ENCODE measurements at places on chromosomes 4 and X. TPM values are rescaled to one million over a fixed set of nuclear protein-coding genes. Genes with fewer than 3 reads are reported as not detected.

The DUSP9 gene
- not detected for total RNA-seq

The TKTL2 gene
- total RNA-seq, result not detected

The RBM47 gene
- 3.8 TPM for total RNA-seq

- no peak overlapping the region for H3K27ac ChIP-seq
- no peak overlapping the region for H3K4me3 ChIP-seq
- no peaks in the 10 kb centered on the region for H3K36me3 ChIP-seq
- DNase-seq, result no peak
- H3K27me3 ChIP-seq, result no peaks in the 10 kb centered on the region
Observed at GRCh38 chr4:109290918-109291317, 11.5 kb downstream of the COL25A1 start.

GRCh38 chr4:132026166-132026565 is 1122.9 kb upstream of the PCDH10 start:
- no peaks in the 10 kb centered on the region for H3K4me1 ChIP-seq
- no peak overlapping the region for H3K4me3 ChIP-seq
- no peak for DNase-seq
- no peak overlapping the region for H3K27ac ChIP-seq
- H3K36me3 ChIP-seq, result no peaks in the 10 kb centered on the region

DNA sequence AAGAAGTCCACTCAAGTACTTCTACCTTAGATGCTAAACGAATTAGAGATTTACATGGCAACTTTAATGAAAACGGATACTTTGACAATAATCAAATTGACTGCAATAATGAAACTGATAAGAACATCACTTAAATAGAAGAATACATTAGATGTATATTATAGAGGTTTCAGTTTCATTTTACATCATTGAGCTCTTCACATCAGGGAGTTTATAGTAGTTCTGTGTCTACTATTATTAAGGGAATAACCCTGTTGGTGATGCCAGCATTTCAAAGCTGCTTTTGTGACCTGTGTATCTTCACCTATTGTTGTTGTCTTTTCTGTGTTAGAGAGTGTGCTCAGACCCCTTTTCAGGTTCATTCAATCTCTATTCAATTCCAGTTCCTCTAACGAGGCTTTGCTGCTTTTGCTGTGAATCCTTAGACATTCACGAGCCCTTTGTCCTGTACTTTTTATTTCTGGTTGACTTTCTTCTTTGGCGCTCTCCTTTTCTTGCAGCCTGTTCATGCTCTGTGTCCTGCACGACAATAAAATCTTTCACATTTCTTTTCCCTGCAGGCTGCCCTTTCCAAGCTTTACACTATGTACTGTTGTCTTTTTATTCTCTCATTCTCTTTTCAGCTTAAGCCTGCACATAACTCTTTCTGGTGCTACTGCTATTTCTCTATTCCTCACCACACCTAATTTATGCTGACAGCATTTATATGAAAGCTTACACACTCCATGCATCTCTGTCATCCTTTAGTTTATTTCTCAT is 232.1 kb downstream of the CPE start:
- H3K27me3 ChIP-seq, result no peaks in the 10 kb centered on the region
- DNase-seq, result no peak
- no peaks in the 10 kb centered on the region for H3K4me1 ChIP-seq
